Hematopoietic multipotent progenitor cell treated with erythropoietin and hydrocortisone succinate and interleukin-3 and kit ligand, for 15 days (in vitro differentiated cells): ENCODE measurements at places on chromosomes 16 and 17.
A peak's percentile ranks its signal among the peaks of the same experiment; 100 is the strongest.

- DNase-seq = peak; percentile 65
These were observed 129.4 kb upstream of the SEC14L1 start for GRCh38 chr17:77011173-77012011.

DNA sequence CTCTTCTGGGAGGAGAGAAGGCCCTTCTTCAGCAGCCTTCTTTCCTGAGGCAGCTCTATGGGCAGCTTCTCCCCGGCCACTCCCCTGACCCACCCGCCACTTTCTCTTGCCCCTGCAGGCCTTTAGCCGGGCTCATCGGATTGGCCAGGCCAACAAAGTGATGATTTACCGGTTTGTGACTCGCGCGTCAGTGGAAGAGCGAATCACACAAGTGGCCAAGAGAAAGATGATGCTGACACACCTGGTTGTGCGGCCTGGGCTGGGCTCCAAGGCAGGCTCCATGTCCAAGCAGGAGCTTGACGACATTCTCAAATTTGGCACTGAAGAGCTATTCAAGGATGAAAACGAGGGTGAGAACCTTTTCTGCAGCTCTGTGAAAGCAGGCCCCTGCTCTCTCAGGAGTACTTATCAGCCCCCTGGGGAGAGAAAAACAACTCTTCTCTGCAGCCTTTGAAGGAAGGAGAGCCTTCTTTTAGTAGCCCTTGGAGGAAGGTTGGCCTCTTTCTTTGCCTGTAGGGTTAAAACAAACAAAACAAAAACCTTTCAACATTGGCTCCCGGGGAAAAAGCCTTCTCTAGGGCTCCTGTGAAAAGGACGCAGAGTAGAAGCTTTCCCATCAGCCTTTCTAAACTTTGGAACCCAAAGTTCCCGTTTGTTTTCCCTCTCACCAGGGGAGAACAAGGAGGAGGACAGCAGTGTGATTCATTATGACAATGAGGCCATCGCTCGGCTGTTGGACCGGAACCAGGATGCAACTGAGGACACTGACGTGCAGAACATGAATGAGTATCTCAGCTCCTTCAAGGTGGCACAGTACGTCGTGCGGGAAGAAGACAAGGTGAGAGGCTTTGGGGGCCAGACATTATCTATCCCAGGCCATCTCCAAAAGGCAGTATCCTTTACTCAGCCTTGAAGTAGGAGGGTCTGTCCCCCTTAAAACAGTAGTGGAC lies 12.7 kb downstream of the RNF227 start:
- DNase-seq = no peak

DNA sequence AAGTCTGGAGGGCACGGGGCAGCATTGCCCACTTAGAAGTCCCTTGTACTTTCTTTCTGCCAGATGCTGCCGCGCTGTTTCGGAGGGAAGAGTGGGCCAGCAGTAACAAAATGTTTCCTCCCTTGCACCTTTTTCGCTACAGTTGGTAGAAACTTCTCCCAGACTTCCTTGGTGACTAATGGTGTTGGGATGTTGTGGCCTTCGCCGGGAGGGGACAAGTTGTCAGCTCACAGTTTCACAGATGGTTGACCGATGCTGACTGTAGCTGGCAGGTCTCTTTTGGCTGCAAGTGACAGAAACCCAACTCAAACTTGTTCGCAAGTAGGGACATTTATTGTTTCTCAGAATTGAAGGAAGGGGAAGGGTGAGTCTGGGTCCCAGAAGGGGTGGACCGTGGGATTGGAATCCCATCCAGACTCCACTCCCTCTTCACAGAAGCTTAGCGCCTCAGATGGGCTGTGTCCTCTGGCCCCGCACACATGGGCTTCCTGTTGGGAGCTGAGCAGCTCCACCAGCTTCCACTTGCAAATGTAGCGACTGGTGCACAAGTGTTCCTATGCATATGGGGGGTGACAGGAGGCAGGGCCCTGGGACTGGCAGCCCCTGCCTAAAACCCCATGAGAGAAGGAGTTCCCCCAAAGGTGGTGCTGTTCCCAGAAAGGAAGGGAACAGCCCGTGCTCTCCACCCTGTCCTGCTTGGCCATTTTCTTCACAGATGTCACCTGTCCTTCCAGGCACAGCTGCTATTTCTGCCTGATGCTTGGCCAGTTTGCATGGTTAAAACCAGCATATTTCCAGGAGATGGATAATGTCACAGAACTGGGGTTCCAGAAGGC lies 30.9 kb upstream of the RPRML start:
- no peak for DNase-seq

DNA sequence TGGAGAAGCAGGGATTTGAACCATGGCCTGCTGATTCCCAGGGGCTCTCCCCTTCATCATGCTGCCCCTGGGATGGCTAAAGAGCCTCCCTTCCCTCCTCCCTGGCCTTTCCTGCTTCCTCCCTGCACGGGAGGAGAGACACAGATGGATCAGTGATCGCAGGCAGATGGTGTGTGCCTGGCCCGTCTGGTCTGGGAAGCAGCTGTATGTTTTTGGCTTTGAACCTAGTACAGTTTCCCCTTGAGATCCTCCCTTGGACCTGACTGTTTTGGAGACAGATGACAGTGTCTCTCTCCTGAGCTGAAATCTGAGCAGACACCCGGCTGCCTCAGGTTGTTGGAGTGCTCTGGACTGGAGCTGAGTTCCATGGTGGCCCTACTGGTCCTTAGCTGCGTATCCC lies 29.0 kb upstream of the ATP2C2 start:
- no peak for DNase-seq

- DNase-seq = no peak
These were observed 4.2 kb downstream of the BTBD17 start for GRCh38 chr17:74357466-74357809.

DNA sequence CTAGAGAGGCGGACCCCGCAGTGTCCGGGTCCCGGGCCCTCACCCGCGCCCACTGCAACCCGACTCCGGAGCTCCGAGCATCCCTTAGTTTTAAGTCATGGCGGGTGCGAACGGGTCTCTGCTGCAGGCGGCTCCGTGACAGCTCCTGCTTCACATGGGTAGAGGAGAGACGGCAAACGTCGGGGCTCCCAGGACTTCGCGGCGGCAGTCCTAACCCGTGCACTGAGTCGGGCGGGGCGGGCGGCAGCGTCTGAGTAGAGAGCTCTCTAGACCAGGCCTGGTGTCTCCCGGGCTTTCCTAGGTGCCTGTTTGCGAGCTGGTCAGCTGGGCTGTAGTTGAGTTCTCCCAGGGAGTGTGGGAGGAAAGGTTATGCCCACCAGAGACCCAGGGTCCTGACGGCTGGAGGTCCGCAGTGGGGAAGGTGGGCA lies 345 bp downstream of the TSC2 start:
- DNase-seq = peak; percentile 24

DNA sequence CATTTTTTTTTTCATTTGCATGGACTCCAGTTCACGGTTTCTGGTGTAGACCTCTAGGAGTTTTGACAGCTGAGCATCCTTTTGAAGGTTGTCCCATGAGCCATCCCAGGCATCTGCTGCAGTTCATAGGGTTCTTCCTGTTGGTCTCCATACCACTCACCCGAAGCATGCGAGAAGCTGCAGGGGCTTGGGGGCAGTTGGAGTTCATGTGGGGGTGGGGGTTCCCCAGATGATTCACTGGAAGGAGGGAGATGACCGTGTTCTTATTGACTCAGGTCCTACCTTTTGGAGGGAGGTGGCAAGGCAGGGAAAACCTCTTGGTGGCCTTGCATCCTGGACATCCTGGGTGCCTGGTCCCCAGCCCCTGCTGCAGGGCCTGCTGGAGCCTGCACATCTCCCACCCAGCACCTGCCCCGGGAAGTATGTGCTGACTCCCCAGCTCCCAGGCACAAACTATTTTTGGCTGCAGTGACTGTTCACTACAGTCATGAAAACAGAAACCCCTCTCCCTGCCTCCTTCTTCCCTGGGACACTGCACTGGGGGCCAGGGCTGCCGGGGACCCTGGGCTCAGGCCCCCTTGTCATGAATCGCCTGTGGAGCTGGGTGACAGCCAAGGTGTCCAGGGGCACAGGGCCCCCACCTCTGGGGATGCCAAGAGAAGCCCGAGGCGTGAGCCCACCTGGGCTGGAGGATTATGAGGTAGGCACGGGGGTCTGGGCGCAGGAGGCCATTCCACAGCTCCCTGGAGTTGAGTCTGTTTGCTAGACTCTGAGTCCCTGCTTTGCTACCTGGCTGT lies 64.9 kb upstream of the LGALS9 start:
- no peak for DNase-seq

GRCh38 chr16:86669937-86670749 lies 91.8 kb downstream of the FOXL1 start:
- no peak for DNase-seq

DNA sequence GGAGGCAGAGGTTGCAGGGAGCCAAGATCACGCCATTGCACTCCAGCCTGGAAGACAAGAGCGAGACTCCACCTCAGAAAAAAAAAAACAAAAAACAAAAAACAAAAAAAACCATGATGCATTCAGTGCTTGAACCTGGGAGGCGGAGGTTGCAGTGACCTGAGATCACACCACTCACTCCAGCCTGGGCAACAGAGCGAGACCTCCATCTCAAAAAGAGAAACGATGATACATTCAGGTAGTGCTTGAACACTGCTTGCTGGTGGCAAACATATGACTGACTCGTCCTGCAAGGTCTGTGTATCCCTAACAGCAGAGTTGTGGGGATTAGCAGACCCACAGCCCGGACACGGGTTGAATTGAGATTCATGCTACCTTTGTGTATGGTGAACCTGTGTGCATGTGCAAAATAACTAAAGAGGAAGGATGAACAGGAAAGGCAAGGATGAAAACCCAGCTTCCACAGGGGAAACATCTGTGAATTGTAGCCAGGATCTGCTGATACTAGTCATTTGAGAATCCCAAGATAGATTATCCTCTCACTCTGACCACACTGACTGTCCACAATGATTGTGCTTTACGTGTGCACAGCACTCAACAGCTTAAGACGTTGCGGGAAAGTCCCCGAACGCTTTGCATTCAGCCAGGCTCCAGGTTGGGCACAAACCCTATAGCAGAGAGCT lies 52.4 kb upstream of the MRPS23 start:
- DNase-seq = no peak

GRCh38 chr16:46927273-46927672 lies 43.1 kb downstream of the GPT2 start:
- no peak for DNase-seq

GRCh38 chr16:58056580-58056979 lies 31.0 kb downstream of the MMP15 start:
- no peak for DNase-seq

DNA sequence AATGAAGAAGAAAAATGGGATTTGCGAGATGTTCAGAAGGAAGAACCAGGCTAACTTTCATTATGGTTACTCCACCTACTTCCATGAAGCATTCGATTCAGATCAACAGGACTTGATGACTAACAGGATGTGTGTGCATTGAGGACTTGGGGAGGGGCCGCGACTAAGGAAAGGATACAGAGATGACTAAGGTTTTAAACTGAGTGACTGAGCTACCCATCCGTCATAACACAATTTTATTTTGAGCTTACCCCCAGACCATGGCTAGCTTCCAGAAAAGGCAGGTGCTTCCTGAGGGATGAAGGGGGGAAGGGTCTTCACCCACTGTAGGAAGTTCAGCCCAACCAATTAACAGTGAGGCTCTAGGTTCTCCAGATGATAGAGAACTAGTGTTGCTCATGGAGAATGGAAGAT lies 2.5 kb upstream of the CDYL2 start:
- no peak for DNase-seq

DNA sequence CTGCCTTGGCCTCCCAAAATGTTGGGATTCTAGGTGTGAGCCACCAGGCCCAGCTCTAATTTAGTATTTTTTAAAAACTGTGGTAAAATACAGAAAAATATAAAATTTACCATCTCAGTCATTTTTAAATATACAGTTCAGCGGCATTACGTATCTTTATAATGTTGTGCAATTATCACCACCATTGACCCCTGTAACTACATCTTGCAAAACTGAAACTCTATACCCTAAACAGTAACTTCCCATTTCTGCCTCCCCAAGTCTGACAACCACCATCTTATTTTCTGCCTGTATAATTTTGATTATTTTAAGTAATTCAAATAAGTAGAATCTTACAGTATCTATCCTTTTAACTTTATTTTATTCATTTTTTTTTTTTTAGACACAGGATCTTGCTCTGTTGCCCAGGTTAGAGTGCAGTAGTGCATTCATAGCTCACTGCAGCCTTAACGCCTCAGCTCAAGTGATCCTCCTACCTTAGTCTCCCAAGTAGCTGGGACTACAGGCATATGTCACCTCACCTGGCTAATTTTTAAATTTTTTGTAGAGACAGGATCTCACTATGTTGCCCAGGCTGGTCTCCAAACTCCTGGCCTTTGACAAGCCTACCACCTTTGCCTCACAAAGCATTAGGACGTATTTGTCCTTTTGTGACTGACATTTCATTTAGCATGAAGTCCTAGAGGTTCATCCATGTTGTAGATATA lies 10.9 kb upstream of the GGA2 start:
- DNase-seq = no peak

DNA sequence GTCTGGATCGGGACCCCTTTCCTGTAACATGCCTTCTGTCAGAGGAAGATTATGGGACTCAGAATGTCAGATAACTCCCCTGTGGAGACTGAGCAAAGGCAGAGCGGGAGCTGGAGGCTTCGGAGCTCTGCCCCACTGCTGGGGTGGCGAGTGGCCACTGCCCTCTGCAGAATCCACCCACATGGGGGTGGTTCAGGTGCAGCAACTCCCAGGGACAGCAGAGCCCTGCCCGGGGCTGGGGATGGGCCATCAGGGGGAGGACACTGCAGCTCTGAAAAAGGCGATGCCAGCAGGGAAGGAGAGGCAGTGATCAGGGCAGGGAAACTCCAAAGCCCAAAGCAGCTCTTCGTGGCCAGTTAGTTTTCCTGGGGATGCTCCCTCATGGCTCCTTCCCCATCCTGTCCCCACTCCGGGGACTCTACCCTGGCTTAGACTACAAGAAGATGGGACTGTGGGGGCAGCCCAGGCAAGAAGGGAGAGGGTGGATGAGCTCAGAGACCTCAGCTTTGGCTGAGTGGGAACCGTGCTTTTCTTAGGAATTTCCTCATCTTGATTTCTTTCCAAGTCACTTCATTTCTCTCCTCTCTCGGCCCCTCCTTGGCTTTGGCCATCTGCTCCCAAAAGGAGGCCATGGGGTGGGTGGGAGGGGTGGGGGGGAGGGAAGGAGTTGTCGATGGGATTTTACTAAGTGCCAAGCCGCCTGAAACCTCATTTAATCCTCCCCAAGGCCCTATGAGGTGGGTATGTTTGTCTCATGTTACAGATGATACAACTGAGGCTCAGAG lies 4.0 kb downstream of the CA4 start:
- DNase-seq = no peak

DNA sequence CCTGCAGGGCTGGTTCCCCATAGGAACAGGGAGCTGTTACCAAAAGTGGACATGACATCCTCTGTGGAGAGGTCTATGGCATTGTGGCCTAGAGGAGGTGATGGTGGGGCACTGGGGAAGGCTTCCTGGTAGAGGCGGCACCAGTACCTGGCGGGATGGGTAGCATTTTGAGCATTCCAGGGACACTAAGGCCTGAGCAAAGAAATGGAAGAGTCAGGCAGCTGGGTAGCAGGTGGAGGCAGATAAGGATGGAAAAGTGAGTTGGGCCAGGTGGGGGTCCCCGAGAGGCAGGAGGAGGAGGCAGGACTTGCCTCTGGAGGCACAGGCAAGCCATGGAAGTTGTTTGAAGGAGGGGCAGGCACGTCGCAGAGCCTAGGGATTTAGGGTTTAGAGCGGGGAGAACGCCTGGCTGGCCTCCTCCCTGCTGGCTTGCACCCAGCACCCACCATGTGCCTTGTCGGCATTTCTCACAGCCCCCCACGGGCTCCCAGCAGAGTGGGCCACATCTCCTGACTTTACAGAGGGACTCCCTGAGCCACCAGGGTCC lies 5.1 kb upstream of the ADCY7 start:
- DNase-seq = no peak

GRCh38 chr16:57477531-57478202 lies 8.6 kb downstream of the DOK4 start:
- DNase-seq = no peak
